ENCODE measurements at places on chromosomes 12 and 14.

DNA sequence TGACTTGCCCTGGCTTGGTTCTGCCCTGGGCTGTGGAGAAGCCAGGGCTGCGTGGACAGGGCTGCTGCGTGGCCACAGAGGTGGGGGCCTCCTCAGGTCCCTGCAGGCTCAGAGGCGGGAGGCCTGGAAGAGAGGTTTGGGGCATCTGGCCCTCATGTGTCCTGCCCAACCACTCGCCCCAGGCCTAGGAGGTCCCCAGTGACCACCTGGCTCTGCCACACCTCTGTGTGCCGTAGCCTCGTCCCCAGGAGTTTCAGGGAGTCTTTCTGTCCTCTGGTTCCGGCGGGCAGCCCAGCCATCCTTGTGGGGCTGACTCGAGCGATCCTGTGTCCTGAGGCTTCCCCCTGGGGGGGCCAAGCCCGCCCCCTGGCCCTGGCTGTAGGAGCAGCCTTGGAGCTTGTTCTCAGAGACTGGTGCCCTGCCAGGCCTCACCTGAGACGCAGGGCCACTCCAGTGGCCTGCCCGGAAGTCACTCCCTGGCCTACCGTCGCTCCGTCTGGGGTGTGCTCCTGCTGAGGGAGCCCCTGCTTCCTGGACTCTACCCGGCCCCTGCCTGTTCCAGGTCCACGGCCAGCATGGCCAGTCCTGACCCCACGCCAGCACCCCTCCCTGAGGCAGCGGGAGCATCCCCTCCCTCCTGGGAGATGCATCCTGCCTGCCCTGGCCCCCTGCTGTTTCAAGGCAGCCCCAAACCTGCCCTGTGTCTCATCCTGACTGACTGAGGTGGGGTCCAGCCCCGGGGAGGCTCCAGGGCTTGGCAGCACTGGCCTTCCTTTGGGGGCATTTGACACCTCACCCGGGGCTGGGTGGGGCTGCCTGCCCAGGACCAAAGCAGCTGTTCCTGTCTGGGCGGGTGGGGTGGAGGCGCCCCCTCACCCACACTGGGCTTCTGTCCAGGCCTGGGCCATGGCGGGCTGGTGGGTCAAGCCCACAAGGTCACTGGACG, 13.9 kb downstream of the ASPG start:
- no peak for DNase-seq

- no peak for DNase-seq
These were observed 119.3 kb upstream of the RAP1B start for GRCh38 chr12:68491204-68491960.

- no peak for DNase-seq
These were observed 154.2 kb downstream of the PLCZ1 start for GRCh38 chr12:18583655-18584054.

GRCh38 chr12:116420227-116420880, 138.8 kb upstream of the MAP1LC3B2 start:
- DNase-seq = no peak

DNA sequence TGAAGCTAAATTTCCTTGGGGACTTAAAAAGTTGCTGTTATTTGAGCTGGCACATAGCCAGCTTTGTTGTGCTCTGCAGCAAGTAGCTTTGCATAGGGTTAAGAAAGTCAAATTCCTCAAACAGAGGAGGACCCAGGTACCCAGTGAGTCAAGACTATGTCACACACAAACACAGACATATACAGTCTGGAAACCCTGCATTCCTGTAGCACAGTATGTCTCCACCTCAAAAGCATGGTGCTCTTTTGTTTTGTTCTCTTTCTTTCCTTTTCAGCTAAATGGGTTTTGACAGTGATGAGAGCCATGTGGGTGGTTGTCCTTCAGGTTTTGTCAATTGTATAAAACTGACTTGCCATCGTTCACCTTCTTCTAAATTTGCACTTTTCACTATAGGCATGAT, 179.6 kb upstream of the DIO2 start:
- no peak for DNase-seq

- DNase-seq = no peak
These were observed 29.2 kb downstream of the BBS10 start for GRCh38 chr12:76318773-76319594.

DNA sequence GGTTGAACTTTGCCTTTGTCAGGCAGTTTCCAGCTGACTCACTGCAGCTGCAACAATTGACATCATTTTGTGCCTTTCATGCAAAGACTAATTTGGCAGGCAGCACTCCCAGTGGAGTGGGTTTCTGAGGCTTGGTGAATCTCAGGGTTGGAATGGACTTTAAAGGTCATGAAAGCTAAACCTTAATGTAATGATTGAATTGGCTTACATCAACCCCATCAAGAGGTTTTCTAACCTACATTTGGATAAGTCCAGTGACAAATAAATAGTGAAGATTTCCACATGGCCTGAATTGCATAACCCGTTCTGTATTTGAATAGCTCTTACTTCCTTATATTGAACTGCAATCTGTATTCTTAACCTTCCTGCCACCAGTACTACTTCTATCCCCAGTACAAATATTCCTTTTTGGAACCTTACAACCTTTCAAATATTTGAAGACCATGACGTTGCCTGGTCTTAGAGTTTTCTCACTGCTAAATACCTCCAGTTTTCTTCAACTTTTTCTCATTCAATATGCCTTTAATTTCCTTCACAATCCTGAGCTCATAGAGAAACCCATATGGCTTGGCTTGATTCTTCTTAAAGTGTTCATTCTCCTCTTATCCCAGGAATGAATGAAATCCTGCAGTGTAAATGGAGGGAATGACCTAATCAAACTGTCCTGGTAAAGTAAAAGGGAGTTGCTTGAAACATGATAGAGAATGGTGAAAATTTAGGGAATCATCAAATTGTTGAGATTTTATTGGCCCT, 168.1 kb upstream of the NOVA1 start:
- DNase-seq = no peak

- no peak for DNase-seq
These were observed 14.2 kb upstream of the MYO1A start for GRCh38 chr12:57063991-57064685.

- DNase-seq = no peak
These were observed 3.9 kb downstream of the GPHN start for GRCh38 chr14:66511849-66512248.

DNA sequence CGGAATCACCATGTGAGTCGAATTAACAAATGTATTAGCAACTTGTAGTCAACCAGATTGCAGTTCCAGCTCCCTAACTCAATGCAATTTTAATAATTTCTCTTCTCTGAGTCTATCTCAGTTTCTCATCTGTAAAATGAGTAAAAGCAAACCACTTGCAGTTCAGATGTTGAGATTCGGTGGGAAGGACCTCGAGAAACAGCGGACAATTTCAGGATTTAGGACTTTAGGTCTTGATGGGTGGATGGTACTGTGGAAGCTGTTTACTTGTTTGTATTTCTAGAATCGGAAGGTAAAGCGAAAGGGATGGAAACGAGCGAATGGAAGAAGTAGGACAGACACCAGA, 510 bp upstream of the TTC8 start:
- no peak for DNase-seq

- no peak for DNase-seq
These were observed 102.3 kb downstream of the ITPR2 start for GRCh38 chr12:26730481-26731350.

DNA sequence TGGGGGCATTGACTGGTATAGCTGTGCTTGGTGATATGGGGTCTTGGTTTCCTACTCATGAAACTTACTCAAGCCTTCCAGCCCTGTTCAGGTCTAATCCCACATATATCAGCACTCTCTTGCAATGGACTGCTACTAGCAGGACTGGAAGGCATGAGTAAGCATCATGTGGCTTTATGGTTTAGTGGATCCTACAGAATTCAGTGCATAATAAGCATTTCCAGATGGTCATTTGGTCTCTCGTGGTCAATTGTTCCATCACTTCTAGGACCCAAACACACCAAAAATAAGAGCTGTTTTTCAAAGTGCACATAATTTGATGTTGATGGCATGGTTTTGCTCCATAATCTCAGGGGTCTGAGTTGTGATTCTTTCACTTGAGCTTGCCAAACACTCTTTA, 114.4 kb downstream of the LMNTD1 start:
- no peak for DNase-seq

GRCh38 chr12:113292091-113292490, 42.8 kb downstream of the SLC8B1 start:
- DNase-seq = no peak

- no peak for DNase-seq
These were observed 13.3 kb upstream of the MAP3K9 start for GRCh38 chr14:70822530-70823185.

DNA sequence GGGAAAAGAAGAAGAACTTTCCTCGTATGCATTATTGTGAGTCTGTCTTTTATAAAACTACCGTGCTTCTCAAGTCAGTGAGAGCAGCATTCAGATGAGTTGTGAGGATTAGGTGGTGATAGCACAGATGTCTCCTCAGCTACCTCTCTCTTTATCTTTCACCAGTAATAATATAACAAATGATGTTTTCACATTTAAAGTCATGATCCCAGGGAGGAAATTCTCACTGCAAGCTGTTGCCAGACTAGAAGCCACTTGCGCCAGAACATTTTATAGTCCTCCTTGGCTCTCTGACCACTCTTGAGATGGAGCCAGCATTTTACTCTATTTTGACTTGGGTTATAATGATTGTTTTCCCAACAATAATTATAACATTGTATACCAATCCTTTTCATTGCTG, 443.1 kb downstream of the AEBP2 start:
- DNase-seq = no peak

GRCh38 chr12:110762891-110763290, 20.2 kb upstream of the PPP1CC start:
- DNase-seq = no peak

DNA sequence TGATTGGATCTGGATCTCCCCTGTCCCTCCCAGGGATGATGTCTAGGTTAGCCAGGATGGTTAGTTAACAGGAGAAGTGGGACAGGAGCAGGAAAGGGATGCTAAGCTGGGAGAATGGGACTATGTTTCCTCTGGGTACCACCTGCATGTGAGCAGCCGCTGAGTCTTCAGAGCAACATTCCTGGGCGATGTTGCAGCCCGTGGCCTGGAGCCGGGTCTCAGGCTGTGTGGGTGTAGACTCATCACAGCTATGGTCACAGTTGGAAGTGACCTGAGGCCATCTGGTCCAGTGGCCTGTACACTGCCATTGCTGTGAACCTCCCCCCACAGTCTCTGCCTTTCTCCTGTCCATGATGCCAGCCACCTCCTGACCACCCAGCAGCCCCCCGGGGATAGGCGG, 422.6 kb downstream of the DPF3 start:
- no peak for DNase-seq

- DNase-seq = no peak
These were observed 138.0 kb downstream of the SLC38A6 start for GRCh38 chr14:61119006-61119405.

DNA sequence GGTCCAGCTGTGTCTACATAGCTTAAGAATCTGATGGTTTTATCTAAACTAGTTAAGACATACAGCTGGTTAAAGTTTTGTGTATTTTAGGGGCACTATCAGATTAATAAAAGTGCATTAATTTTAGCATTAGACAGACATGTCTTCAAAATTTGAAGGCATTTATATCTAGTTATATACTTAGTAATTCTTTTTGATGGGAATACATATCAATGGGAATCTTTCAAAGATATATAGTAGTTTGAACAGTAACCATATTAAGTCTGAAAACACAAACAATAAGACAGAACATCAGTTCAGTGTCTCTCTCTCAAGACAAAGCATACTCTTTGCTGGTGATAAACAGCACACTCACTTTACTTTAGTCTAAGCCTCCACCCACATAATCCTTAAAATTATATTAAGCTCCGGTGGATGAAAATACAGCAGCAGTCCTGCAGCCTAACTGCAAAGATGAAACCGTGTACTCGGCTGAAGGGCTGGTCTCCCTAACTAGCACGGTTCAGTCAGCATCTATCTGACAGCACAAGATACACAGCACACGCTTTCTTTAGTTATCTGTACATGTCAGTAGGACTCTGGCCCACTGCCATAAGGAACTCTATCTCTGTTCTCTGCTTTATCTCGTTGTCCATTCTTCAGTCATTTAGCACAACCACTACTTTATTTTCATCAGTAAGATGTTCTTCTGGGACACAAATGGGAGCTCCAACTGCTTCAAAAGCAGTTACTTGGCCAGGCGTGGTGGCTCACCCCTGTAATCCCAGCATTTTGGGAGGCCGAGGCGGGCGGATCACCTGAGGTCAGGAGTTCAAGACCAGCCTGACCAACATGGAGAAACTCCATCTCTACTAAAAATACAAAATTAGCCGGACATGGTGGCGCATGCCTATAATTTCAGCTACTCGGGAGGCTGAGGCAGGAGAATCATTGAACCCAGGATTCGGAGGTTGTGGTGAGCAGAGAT, 80.5 kb downstream of the MED13L start:
- DNase-seq = no peak

DNA sequence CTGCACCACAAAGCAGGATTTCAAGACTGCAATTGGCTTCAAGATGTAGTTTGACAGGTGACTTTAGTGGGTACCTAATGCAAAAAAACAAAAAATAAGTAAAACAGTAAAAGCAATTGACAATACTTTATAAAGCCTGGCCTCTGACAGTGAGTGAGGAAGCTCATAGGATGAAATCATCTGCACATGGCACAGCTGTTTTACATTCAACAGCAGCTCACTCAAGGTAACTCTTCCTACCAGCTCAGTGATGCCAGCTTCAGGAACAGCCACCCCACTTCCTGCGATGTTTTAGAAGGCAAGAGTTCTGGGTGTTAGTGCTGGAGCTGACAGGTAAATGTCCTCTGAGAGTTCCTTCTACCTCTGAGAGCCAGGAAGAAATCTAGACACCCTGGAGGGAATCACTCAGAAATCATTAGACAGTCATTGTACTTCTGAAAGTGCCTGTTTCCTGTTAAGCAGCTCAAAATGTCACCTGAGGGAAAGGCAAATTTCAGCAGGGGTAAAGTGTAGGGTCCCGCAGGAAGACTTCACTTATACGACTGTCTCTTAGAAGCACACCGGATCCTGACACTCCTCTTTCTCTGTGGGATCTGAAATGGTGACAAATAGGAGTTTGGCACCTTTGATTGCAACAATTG, 99.9 kb downstream of the FOXN3 start:
- no peak for DNase-seq

DNA sequence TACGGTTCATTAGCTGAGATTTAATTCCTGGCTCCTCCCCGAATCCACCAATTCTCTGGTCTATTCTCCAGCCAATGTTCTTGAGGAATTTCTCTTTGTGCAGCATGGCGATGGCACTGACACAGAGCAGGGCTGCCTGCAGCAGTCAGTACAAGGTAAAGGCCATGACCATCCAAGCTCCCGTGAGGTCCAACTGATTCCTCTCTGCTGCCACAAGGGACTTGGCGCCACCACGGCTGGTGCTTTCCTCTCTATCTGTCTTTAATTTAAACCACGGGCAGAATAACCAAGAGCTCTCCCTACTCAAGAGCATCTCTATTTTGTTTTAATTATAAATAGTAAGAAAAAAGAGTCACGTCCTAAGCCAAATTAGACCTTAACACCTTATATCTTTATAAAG, 12.1 kb downstream of the TMEM116 start:
- no peak for DNase-seq

Measured in activated naive CD4-positive, alpha-beta T cell treated with anti-CD3 and anti-CD28 coated beads, Interleukin-2, amount 50 U/mL, for 72 hours (primary cell).